ENCODE measurements at places on chromosomes 12 and 14.

GRCh38 chr12:87116780-87117179 is 860.6 kb upstream of the MGAT4C start:
- no peak overlapping the region for H3K4me3 ChIP-seq
- H3K27ac ChIP-seq: no peak overlapping the region
- no peaks in the 10 kb centered on the region for H3K36me3 ChIP-seq
- no peaks in the 10 kb centered on the region for H3K4me1 ChIP-seq
- H3K27me3 ChIP-seq: no peaks in the 10 kb centered on the region

DNA sequence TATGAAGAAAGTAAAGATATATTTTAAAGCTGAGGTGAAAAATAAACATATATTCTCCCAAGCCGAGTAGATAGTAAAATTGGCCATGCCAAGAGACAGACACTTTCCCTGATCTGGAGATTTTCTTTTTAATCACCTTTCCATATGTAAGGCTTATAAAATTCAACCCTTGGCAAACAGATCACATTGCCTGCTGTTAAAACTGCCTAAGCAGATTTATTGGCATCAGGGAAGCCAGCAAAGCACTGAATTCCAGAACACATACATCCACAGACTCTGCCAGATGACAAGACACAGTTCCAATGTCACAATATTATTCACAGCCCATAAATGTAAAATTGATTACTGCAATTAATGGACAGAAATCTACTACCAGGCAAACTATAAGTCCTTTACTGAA is 78.2 kb upstream of the GARIN2 start:
- peaks cover 2% of the 10 kb centered on the region for H3K36me3 ChIP-seq
- no peaks in the 10 kb centered on the region for H3K4me1 ChIP-seq
- H3K27me3 ChIP-seq: no peaks in the 10 kb centered on the region
- DNase-seq: no peak
- no peak overlapping the region for H3K27ac ChIP-seq
- H3K4me3 ChIP-seq: no peak overlapping the region

GRCh38 chr14:35051796-35052195 is 5.7 kb downstream of the FAM177A1 start:
- no peaks in the 10 kb centered on the region for H3K27me3 ChIP-seq
- peaks cover 9% of the 10 kb centered on the region for H3K4me1 ChIP-seq
- no peak overlapping the region for H3K27ac ChIP-seq
- no peak overlapping the region for H3K4me3 ChIP-seq
- peaks cover 36% of the 10 kb centered on the region for H3K36me3 ChIP-seq

- H3K27me3 ChIP-seq: peaks cover 7% of the 10 kb centered on the region
- H3K4me1 ChIP-seq: peaks cover 6% of the 10 kb centered on the region
- H3K36me3 ChIP-seq: no peaks in the 10 kb centered on the region
- H3K27ac ChIP-seq: no peak overlapping the region
- no peak for DNase-seq
Measured at GRCh38 chr14:73588695-73589094, 3.0 kb upstream of the ACOT4 start.

- H3K36me3 ChIP-seq: peaks cover 9% of the 10 kb centered on the region
- no peak overlapping the region for H3K4me3 ChIP-seq
- H3K4me1 ChIP-seq: peaks cover 2% of the 10 kb centered on the region
- DNase-seq: no peak
- no peaks in the 10 kb centered on the region for H3K27me3 ChIP-seq
Measured at GRCh38 chr14:99420711-99421110, 59.9 kb downstream of the SETD3 start.

- H3K4me3 ChIP-seq: no peak overlapping the region
- no peak for DNase-seq
- H3K4me1 ChIP-seq: no peaks in the 10 kb centered on the region
- H3K27ac ChIP-seq: no peak overlapping the region
- no peaks in the 10 kb centered on the region for H3K27me3 ChIP-seq
Measured at GRCh38 chr14:68994056-68994455, 15.0 kb upstream of the ACTN1 start.

DNA sequence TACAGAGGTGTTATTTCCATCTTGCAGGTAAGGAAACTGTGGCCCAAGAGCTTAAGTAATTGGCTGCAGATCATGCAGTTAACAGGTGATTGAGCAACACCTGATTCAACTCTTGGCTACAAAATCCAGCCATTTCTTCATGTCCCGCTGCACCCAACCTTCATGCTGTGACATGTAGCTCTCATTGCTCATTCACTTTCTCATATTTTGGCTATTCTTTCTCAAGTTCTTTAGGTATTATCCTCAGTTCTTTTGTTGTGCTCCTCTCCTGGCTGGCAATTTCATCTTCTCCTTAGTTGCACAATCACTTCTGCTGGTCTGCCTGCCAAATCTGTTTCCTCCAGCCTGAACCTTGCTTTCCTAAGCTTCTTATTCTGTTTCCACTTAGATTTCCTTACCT is 300.8 kb downstream of the SSPN start:
- no peaks in the 10 kb centered on the region for H3K36me3 ChIP-seq
- no peaks in the 10 kb centered on the region for H3K27me3 ChIP-seq
- no peak overlapping the region for H3K4me3 ChIP-seq
- H3K4me1 ChIP-seq: no peaks in the 10 kb centered on the region

DNA sequence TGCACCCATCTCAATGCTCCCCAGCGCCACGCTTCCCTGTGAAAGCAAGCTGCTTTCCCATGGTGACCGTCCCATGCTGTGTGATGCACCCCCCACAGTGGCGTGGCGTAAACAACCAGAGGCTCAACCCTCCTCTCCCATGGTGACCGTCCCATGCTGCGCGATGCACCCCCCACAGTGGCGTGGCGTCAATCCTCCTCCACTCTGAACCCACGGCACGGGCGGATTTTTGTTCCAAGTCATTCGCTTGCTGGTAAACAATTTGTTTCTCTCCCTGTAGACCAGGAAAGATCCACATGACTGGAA is 8.9 kb downstream of the STX2 start:
- H3K36me3 ChIP-seq: peaks cover 10% of the 10 kb centered on the region
- H3K27me3 ChIP-seq: no peaks in the 10 kb centered on the region
- no peak overlapping the region for H3K4me3 ChIP-seq
- DNase-seq: no peak
- H3K27ac ChIP-seq: no peak overlapping the region

DNA sequence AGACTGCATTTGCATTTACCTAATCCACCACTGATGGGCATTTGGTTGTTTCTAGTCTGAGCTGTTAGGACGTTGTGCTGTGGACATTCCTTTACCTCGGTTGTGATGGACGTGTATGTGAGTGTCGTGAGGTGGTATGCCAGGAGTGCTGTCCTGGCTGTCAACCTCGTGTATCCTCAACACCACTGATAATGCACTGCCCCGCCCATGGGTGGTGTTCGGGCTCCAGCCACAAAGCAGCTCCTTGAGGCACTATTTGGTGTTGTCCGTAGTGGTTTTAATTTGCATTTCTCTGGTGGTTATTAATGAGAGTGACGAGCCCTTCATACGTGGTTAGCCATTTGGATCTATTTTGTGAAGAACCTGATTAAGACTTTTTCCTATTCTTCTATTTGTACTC is 87.6 kb downstream of the PPP2R5C start:
- H3K4me1 ChIP-seq: no peaks in the 10 kb centered on the region
- no peak overlapping the region for H3K27ac ChIP-seq
- peaks cover 3% of the 10 kb centered on the region for H3K36me3 ChIP-seq
- H3K4me3 ChIP-seq: no peak overlapping the region

GRCh38 chr12:264269-264668 is 1.6 kb upstream of the SLC6A13 start:
- no peak overlapping the region for H3K27ac ChIP-seq
- peaks cover 2% of the 10 kb centered on the region for H3K27me3 ChIP-seq
- no peaks in the 10 kb centered on the region for H3K36me3 ChIP-seq
- H3K4me3 ChIP-seq: no peak overlapping the region
- H3K4me1 ChIP-seq: peaks cover 12% of the 10 kb centered on the region

GRCh38 chr14:24612196-24612595 is 2.7 kb upstream of the GZMH start:
- H3K27me3 ChIP-seq: no peaks in the 10 kb centered on the region
- no peak overlapping the region for H3K4me3 ChIP-seq
- no peaks in the 10 kb centered on the region for H3K4me1 ChIP-seq
- H3K36me3 ChIP-seq: no peaks in the 10 kb centered on the region
- H3K27ac ChIP-seq: no peak overlapping the region

- H3K27ac ChIP-seq: no peak overlapping the region
- no peaks in the 10 kb centered on the region for H3K4me1 ChIP-seq
- peak; percentile 86 for DNase-seq
- no peak overlapping the region for H3K4me3 ChIP-seq
- no peaks in the 10 kb centered on the region for H3K27me3 ChIP-seq
Measured at GRCh38 chr12:41514021-41514777, 326.1 kb downstream of the PDZRN4 start.

- H3K36me3 ChIP-seq: no peaks in the 10 kb centered on the region
- H3K27me3 ChIP-seq: no peaks in the 10 kb centered on the region
- H3K4me3 ChIP-seq: no peak overlapping the region
- no peaks in the 10 kb centered on the region for H3K4me1 ChIP-seq
Measured at GRCh38 chr12:13573698-13574321, 377.3 kb downstream of the EMP1 start.

- H3K27me3 ChIP-seq: peaks cover 7% of the 10 kb centered on the region
- no peak overlapping the region for H3K27ac ChIP-seq
- peaks cover 6% of the 10 kb centered on the region for H3K4me1 ChIP-seq
Measured at GRCh38 chr12:114355389-114356088, 50.4 kb downstream of the TBX5 start.

DNA sequence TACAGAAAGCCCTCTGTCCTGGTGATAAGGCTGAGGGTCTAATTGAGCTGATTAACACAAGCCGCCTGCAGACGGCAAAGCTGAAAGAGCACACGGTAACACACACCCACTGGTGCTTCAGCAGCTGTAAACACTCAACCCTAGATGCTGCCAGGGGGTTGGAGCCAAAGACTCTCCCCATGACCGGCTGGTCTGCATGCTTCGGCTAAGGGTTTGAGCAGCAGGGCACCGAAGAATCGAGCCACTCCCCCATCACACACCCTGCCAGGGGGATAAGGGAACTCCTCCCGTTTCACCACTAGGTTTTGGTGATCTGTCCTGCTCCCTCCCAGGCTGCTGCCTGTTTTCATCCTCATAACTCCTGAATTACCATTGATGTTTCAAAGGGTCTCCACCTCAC is 141.0 kb upstream of the OVCH1 start:
- H3K36me3 ChIP-seq: peaks cover 2% of the 10 kb centered on the region
- H3K27ac ChIP-seq: no peak overlapping the region
- no peaks in the 10 kb centered on the region for H3K27me3 ChIP-seq

DNA sequence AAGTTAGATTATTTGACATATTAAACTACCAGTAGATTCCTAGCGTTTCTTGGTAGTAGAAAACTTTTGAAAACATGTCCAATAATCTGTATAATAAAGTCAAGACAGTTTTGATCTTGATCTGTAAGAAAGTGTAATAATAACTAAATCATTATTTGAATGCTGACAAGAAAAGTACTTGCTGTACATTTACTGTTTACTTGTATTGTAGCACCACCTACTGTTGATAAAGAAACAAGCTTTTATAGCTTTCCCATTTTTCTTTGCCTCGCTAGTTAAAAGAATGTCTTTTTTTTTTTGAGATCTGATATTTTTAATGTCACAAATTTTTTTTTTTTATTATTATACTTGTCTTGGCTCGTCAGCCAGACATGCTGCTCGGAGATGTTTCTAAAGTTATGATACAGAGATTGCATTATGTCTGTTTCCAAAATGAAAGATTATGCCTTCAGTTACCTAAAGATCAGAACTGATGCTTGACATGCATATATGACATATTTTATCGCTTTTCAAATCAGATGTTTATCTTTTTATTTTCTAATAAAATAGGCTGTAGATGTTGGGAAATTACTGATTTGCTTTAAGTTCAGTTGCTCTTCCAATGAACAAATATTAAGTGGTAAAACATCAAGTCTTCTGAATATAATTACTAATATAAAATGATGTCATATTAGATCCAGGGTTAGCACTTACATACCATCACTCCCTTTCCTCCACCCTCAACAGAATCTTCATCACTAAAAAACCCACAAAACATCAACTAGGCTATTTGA is 140.5 kb downstream of the AKAP6 start:
- no peaks in the 10 kb centered on the region for H3K27me3 ChIP-seq
- no peak for DNase-seq
- H3K27ac ChIP-seq: peak overlapping the region; percentile 67
- H3K4me3 ChIP-seq: no peak overlapping the region
- no peaks in the 10 kb centered on the region for H3K36me3 ChIP-seq
- peaks cover 13% of the 10 kb centered on the region for H3K4me1 ChIP-seq

DNA sequence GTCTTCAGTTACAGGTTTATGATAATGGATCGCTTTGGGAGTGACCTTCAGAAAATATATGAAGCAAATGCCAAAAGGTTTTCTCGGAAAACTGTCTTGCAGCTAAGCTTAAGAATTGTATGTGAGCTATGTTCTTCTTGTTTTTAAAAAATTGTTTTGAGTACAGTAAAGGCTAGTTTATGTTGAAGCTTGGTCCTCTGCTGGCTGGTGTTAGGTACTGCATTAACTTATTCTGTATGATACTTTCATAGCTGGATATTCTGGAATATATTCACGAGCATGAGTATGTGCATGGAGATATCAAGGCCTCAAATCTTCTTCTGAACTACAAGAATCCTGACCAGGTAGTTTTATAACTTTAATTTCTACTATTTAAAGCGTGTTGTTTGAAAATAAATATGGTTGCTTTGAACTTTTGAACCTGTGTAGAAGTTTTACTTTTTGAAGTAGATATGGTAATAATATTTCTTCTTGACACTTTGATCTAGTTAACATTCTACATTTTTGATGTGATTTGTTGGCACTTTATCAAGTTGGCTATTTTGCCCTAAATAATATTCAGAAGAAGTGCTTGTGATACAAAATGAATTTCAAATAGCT is 55.7 kb downstream of the VRK1 start:
- H3K4me1 ChIP-seq: no peaks in the 10 kb centered on the region
- no peak overlapping the region for H3K27ac ChIP-seq
- no peak overlapping the region for H3K4me3 ChIP-seq

- no peaks in the 10 kb centered on the region for H3K4me1 ChIP-seq
- no peaks in the 10 kb centered on the region for H3K36me3 ChIP-seq
Measured at GRCh38 chr12:116188581-116188980, 88.9 kb downstream of the MED13L start.

- no peaks in the 10 kb centered on the region for H3K27me3 ChIP-seq
- peaks cover 7% of the 10 kb centered on the region for H3K4me1 ChIP-seq
- no peak overlapping the region for H3K27ac ChIP-seq
- H3K4me3 ChIP-seq: no peak overlapping the region
- H3K36me3 ChIP-seq: no peaks in the 10 kb centered on the region
- DNase-seq: no peak
Measured at GRCh38 chr12:27343255-27344000, 10.8 kb downstream of the BMAL2 start.

DNA sequence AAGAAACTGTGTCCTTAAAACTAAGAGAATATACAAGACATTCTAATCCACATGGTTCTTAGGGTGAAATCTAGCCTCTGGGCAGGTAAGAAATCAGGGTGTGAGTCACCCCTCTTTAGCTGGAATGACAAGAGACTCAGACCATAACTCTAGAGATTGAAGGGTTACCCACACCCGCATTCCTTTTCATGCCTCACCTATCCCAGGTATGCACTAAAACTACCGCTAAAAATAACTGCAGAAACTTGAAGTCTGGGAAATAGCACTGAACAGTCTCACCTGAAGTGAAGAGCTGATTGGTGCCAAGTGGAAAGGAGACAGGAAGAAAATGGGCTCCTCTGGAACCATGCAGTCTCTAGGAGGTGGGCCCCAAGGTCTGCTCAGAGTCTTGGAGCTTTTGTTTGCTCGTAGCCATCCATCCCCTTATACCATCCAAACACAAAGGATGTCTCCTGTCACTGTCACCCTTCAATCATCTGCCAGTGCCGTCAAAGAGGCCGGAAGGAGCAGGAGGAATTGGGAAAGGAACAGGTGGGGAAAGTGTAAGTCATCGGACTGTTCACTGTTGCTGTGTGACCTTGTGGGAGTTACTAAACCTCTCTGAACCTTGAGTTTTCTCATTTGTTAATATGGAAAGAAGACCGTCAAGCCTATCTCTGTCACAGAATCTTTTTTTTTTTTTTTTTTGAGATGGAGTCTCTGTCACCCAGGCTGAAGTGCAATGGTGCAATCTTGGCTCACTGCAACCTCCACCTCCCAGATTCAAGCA is 22.4 kb downstream of the DDX47 start:
- H3K4me1 ChIP-seq: peaks cover 2% of the 10 kb centered on the region
- no peaks in the 10 kb centered on the region for H3K27me3 ChIP-seq
- no peak overlapping the region for H3K4me3 ChIP-seq
- DNase-seq: no peak
- H3K36me3 ChIP-seq: peaks cover 19% of the 10 kb centered on the region
